ENCODE measurements at places on chromosomes 2 and 18. TPM values are rescaled to one million over a fixed set of nuclear protein-coding genes. Genes with fewer than 3 reads are reported as not detected.

DNA sequence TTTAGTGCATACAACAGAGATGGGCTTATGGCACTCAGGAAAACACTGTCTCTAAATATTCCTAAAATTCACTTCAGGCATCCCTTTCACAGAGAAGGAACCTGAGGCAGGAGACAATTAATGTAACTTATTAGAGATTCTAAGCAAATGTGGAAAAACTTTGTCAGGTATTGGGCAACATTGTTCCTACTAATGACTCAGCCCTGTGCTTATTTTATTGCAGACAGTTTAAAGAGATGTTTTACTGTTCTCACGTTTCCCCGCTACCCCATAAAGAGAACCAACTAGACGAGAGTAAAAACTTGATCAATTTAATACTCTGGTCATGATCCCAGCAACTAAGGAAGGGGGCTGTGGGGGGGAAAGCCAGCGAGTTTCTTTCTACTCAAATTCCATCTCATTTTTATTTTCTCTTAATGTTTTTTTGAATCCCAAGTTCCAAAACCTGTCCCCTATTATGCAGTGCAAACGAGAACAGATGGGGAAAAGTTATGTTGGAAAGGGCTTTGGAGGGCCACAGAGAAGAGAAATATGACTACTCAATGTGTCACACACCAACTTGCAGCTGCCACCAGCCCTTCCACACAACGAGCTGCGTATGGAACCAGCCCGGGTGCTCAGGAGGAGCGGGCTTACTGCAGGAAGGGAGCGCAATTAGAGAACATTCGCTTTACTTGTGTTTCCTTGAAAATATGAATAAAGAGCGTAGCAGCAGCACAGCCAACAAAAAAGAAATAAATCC lies 18.7 kb upstream of the ACVR1 start:
- no peak overlapping the region for H3K27ac ChIP-seq
- no peak for DNase-seq
- H3K4me3 ChIP-seq: no peak overlapping the region
- peaks cover 7% of the 10 kb centered on the region for H3K36me3 ChIP-seq
- H3K4me1 ChIP-seq: peaks cover 56% of the 10 kb centered on the region

DNA sequence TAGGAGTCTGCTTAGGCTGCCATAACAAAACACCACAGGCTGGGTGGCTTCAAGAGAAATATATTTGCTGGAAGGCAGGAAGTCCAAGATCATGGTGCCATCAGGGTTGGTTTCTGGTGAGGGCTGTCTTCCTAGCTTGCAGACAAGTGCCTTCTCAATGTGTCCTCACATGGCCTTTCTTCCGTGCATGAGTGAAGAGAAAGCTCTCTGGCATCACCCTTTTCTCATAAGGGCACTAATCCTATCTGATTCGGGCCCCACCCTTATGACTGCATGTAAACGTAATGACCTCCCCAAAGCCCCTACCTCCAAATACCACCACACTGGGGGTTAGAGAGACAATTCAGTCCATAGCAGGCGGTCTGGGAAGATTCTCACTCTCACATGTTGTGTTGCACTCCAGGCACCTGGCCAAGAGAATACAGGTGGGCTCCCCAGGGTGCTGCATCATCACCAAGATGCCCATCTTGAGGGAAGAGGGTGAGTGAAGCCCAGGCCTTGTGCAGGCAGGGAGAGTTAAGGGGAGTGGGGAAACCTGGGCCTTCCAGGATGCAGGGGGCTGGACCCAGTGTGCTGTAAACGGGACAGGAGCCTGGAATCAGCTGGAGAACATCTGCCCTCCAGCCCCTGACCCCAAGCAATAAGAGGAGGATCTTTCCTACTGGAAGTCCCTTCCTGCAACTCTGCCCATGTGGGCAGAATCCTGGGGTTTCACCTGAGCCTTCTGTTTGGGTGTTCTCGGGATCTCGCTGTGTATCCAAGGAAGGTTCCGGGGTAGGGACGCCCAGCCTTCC lies 10.2 kb downstream of the CATIP start:
- H3K27me3 ChIP-seq: peaks cover 13% of the 10 kb centered on the region
- peaks cover 21% of the 10 kb centered on the region for H3K4me1 ChIP-seq
- H3K4me3 ChIP-seq: peak overlapping the region; percentile 80

DNA sequence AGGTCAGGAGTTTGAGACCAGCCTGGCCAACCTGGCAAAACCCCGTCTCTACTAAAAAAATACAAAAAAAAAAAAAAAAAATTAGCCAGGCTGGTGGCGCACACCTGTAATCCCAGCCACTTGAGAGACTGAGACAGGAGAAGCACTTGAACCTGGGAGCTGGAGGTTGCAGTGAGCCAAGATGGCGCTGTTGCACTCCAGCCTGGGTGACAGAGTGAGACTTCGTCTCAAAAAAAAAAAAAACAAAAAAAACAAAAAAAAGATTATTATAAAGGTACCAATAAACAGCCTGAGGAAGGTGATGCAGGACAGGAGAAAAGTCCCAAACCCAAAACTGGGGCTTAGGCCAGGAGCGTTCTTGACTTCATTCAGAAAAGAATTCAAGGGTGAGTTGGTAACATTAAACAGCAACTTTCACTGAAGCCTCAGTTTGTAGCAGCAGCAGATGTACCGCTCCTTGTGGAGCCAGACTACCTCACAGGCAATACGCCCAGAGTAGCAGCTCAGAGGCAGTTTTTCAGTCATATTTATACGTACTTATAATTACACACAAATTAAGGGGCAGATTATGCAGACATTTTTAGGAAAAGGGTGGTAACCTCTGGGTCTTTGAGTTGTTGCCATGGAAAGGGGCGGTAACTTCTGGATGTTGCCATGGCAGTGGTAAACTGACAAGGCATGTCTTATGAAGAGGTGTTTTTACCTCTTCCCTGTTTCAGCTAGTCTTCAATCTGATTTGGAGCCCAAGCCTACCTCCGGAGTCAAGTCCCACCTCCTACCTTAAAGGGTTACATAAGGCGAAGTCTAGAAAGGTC lies 1596.6 kb upstream of the CELF4 start:
- DNase-seq: no peak
- no peak overlapping the region for H3K27ac ChIP-seq
- H3K4me1 ChIP-seq: no peaks in the 10 kb centered on the region
- H3K27me3 ChIP-seq: no peaks in the 10 kb centered on the region
- H3K36me3 ChIP-seq: no peaks in the 10 kb centered on the region

DNA sequence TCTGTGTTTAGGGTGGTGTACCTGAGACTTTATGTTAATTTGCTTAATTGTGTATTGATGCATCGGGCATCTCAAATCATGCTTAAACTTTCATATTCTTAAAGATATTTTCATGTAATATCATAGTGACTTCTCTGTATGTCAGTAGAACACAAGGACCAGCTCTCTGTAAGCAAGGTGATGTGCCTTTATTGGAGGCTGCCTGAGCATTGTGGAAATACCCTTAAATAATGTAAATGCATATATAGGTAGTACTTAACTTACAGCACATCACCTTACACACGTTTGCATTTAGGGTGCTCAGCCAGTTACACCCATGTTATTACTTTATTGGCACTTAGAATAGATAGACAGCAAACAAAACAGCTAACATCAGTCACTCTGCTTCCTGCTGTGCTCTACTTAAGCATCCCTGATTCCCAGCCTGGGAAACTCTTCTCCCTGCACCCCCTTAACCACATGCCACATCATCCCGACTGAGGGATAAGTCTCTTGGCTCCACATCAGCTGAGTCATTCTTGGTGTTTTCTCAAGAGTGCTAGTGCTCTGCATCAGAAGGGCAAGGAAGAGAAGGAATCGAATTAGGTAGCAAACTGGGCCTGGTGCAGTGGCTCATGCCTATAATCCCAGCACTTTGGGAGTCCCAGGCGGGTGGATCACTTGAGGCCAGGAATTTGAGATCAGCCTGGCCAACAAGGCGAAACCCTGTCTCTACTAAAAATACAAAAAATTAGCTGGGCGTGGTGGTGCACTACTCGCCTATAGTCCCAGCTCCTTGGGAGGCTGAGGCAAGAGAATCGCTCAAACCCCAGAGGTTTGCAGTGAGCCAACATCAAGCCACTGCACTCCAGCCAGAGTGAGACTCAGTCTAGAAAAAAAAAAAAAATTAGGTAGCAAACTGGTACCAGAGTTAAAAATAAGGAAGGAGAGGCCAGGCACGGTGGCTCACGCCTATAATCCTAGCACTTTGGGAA lies 108.7 kb downstream of the MAP3K20 start:
- peaks cover 12% of the 10 kb centered on the region for H3K27me3 ChIP-seq
- H3K36me3 ChIP-seq: peaks cover 6% of the 10 kb centered on the region
- H3K4me3 ChIP-seq: no peak overlapping the region

- no peak overlapping the region for H3K27ac ChIP-seq
- no peaks in the 10 kb centered on the region for H3K27me3 ChIP-seq
- DNase-seq: no peak
Measured at GRCh38 chr18:11859903-11860407, 8.7 kb downstream of the CHMP1B start.

DNA sequence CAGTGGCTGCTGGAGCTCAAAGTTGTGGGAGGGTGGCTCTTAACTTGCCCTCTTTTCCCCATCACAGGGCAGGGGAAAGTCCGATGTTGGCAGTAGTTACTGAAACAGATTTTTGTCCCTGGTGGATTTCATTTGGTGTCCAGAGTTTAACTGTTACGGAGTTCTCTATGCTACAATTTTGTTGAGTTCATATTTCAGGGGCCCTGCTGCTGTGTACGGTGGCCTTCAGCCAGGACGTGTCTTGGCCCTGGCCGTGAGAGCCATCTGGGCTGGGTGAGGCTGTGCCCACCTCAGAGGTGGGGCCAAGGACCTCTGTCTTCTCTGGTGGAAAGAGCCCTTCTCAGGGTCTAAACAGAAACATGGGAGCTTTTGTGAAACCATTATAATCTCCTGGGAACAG lies 67.4 kb downstream of the SH3YL1 start:
- no peaks in the 10 kb centered on the region for H3K4me1 ChIP-seq
- H3K36me3 ChIP-seq: no peaks in the 10 kb centered on the region
- H3K27me3 ChIP-seq: no peaks in the 10 kb centered on the region

GRCh38 chr2:44753552-44754285 lies 187.8 kb upstream of the SIX3 start:
- H3K4me1 ChIP-seq: peaks cover 18% of the 10 kb centered on the region
- peak overlapping the region; percentile 4 for H3K27ac ChIP-seq
- peaks cover 2% of the 10 kb centered on the region for H3K27me3 ChIP-seq
- peak; percentile 63 for DNase-seq

DNA sequence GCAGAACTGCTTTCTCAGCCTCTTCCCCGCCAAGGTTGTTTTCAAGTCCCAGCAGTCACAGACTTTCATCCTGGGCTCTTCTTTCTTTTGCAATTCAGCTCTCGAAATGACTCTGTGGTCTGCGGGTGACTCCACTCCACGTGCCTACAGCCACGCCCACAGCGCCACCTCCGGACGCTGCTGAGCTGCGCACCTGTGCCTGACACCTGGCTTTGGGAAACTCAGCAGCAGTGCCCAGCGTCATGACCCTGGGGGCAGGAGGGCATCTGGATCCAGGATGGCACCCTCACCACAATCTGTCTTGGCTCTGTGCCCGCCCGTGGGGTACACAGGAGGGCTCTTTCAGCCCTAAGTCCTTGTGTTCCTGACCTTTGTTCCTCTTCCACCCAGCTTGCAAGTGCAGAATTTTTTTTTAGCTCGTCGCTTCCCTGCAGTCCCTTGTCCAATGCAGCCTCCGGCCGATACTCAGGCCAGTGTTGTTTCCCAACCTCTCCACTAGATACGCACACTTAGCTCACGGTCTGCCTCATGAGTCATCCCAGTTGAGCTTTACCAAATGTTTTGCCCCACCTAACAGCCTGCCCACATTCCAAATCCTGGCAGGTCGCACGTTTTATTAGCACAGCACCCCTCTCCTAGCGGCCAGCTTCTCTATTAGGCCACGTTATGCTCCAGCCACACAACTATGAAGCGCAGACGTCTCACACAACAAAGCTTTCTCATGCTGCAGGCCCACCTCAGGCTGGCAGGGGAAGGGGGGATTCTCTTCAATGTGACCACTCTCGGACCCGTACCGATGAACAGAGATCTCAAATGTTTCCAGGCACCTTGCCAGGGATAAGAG lies 6.5 kb upstream of the CAPN10 start:
- no peaks in the 10 kb centered on the region for H3K27me3 ChIP-seq
- peak overlapping the region; percentile 69 for H3K27ac ChIP-seq

DNA sequence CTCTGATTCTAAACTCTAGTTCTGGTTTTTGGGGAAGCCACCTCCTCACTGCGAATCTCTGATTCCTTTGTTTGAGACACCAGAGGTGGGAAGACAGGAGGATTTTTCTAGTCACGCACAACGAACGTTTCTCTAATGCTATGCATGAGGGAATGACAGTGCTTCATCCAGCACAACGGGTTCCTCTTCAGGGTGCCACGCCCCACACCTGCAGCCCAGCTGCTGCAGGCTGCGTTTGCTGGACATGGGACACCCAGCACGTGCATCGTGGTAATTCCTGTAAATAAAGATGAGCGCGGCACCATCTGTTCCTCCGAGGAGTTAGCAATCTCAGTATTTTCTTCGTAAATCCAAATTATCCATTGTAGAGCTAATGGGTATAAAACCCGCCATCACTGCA lies 37.5 kb upstream of the TPO start:
- H3K27me3 ChIP-seq: peaks cover 4% of the 10 kb centered on the region
- no peak overlapping the region for H3K27ac ChIP-seq
- H3K4me1 ChIP-seq: no peaks in the 10 kb centered on the region

DNA sequence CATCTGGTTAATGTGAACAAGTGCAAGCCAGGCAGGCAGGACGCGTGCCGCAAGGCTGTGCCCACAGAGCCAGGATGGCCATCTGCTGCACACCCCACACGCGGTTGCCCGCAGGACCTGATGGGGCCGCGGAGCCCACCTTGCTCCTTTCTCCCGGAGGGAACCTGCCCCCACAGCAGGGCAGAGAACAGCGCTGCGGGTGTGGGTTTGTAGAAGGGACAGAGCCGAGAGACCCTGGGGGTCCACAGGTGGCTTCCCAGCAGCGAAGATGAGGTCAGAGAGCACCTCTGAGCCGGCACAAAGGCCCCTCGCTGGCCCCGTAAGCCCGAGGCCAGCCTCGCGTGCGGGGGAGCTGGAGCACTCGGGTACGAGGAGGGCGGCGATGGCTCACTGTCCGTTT lies 460.8 kb upstream of the SALL3 start:
- H3K36me3 ChIP-seq: no peaks in the 10 kb centered on the region
- no peak overlapping the region for H3K4me3 ChIP-seq
- no peaks in the 10 kb centered on the region for H3K27me3 ChIP-seq
- no peak for DNase-seq

DNA sequence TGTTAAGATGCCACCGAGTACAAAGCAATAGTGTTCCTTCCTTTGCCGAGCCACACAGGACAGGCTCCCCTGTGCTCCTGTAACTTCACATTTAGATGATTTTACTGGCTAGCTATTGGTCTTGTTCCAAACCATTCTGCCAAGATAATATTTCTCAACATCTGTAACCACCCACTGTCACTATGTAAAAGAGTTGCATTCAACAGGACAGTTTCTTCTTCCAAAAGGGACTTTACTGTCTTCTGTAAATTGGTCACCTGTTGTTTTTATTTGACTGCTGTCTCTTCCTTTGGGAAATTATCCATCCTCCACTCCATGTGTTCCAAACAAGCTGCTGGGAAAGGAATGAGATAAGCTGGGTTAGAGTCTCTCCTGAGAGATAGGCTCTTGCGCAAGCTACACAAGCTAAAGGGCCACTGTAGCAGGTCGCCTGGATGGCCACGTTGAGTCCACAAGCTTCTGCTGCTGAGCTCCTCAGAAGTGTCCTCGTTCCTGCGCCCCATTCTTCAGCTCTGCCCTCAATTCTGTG lies 14.4 kb upstream of the BZW1 start:
- H3K4me1 ChIP-seq: no peaks in the 10 kb centered on the region
- DNase-seq: no peak
- no peak overlapping the region for H3K4me3 ChIP-seq
- peaks cover 4% of the 10 kb centered on the region for H3K36me3 ChIP-seq
- peaks cover 6% of the 10 kb centered on the region for H3K27me3 ChIP-seq

UGT1A8 gene
- total RNA-seq: not detected

DCDC2C gene
- total RNA-seq: not detected

LIPG gene
- not detected for total RNA-seq

IL1F10 gene
- total RNA-seq: not detected
